Tibial nerve (tissue), 4 donors: ENCODE measurements at places on chromosomes 1 and 21.
A peak's percentile ranks its signal among the peaks of the same experiment; 100 is the strongest.

DNA sequence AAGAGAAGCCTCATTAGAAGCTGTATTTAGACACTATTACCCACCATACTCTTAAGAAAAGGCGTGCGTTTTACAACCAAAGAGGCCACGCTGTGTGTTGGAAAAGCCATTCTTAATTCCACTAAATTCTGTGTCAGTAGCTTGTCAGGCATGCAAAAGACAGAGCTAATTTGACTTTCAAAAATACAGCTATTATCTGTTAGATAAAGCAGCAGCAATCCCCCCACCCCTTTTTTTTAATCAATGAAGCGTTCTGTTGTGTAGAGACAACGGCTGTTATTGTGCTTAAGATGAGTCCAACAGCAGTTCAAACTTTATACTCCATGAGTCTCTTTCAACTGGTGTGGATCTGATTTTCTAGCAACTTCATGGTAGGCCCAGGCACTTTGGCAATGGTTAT lies 43.5 kb downstream of the PLA2G4A start:
- DNase-seq, result no peak
- no peak overlapping the region for H3K27ac ChIP-seq
- no peak overlapping the region for H3K4me3 ChIP-seq
- H3K4me1 ChIP-seq, result no peaks in the 10 kb centered on the region
- no peaks in the 10 kb centered on the region for H3K27me3 ChIP-seq
- no peaks in the 10 kb centered on the region for H3K36me3 ChIP-seq

DNA sequence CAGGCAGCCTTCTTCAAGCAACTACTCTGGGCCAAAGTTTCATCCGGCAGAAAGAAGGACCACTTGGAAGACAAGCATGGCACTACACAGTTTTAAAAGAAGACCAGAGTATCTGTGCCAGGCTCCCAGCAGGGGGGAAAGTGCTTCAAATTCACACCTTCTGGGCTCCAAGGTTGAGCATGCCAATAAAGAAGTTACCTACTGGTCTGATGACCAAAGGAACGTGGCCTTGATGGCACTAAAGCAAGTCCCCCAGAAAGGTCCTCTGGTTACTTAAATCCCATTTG lies 73.5 kb downstream of the CD46 start:
- no peaks in the 10 kb centered on the region for H3K36me3 ChIP-seq
- H3K4me1 ChIP-seq, result no peaks in the 10 kb centered on the region
- peak overlapping the region; percentile 99 for H3K27ac ChIP-seq
- DNase-seq, result no peak
- H3K4me3 ChIP-seq, result peak overlapping the region; percentile 19
- no peaks in the 10 kb centered on the region for H3K27me3 ChIP-seq

GRCh38 chr1:99589186-99589636 lies 56.7 kb upstream of the PALMD start:
- no peak for DNase-seq
- H3K27ac ChIP-seq, result no peak overlapping the region
- no peaks in the 10 kb centered on the region for H3K4me1 ChIP-seq
- H3K36me3 ChIP-seq, result no peaks in the 10 kb centered on the region

- H3K36me3 ChIP-seq, result no peaks in the 10 kb centered on the region
- H3K27me3 ChIP-seq, result no peaks in the 10 kb centered on the region
- DNase-seq, result no peak
- no peak overlapping the region for H3K27ac ChIP-seq
- H3K4me1 ChIP-seq, result peaks cover 22% of the 10 kb centered on the region
- no peak overlapping the region for H3K4me3 ChIP-seq
Observed at GRCh38 chr1:234928642-234929041, 200.0 kb downstream of the TOMM20 start.

DNA sequence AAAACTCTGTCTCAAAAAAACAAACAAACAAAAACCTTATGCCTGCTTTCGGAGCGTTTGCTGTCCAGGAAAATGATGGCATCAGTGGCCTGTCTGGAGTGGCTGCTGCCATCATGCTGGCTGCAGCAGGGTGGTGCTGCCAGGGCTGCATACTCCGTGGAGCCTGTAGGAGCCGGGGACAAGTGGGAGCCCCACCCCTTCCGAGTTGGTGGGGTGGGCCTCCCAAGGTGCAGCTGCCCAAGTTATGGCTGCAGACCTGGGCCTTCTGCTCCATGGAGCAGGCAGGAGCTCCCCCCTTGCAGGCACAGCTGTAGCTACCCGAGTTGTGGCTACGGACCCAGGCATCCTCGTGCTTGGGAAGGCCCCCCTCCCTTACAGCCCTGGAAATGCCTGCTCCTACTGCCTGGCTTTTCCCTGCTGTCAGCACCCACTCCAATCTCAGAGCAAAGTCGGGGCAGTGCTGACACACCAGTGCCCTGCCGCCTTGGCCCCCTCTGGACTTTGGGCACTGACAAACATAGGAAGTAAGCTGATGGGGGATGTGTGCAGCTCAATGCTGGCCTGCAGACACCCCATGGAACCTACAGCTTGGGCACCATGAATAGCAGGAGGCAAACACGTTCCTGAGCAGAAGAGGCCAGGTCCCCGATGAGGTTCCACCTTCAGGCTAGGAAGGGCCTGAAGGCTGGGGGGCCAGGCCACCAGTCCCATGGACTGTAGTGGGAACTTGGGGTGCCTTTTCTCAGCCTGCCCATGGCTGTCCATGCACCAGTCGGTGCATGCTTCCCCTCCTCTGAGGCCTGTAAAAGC lies 60.4 kb downstream of the CC2D1B start:
- no peak overlapping the region for H3K4me3 ChIP-seq
- H3K36me3 ChIP-seq, result no peaks in the 10 kb centered on the region
- no peak overlapping the region for H3K27ac ChIP-seq
- no peaks in the 10 kb centered on the region for H3K4me1 ChIP-seq
- no peaks in the 10 kb centered on the region for H3K27me3 ChIP-seq
